ENCODE measurements at places on chromosomes 11 and 22.

DNA sequence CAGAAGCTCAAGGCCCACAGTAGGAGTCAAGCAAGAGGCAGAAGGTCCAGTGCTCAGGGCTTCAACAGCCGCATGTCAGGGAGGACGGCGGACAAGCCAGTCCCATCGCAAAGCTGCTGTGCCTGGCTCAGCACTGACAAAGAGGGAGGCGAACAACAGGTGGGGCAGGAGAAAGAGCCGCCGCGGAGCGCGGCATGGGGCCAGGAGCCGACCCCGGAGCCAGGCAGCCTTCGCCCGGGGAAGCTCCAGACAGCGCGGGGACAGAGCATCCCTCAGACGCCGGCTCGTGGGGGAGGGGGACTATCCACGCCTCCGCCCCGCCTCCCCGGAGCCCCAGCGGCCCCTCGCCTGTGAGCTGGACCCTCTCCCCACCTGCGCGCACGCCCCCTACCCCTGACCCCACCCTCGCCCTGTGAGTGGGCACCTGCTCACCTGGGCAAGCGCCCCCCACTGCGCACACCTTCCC lies 369 bp downstream of the DHCR7 start:
- DNase-seq: peak; percentile 56

GRCh38 chr11:119612814-119613213 lies 116.2 kb downstream of the NECTIN1 start:
- DNase-seq: peak; percentile 39

GRCh38 chr11:61782841-61783240 lies 9.6 kb downstream of the TMEM258 start:
- no peak for DNase-seq

- no peak for DNase-seq
Observed at GRCh38 chr11:64265176-64266160, 14.1 kb downstream of the PLCB3 start.

DNA sequence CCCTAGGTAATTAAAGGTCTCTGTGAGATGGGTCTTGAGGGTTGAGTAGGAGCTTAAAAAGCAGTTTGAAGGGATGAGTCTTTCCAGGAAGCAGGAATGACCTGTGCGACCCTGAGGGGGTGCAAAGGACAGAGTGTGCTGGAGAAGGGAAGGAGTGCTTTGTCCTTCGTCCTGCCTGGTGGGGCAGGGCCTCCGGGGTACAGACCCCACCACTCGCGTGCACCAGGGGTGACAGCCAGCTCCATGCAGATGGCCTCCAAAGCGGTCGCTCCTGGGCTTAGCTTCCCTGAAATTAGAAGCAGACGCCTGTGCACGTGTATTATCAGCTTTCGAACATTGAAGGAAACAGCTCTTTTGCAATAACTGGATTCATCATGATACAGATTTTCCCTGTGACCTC lies 959.8 kb downstream of the BRD1 start:
- DNase-seq: no peak

GRCh38 chr11:3225826-3226750 lies 6.1 kb downstream of the MRGPRE start:
- no peak for DNase-seq

DNA sequence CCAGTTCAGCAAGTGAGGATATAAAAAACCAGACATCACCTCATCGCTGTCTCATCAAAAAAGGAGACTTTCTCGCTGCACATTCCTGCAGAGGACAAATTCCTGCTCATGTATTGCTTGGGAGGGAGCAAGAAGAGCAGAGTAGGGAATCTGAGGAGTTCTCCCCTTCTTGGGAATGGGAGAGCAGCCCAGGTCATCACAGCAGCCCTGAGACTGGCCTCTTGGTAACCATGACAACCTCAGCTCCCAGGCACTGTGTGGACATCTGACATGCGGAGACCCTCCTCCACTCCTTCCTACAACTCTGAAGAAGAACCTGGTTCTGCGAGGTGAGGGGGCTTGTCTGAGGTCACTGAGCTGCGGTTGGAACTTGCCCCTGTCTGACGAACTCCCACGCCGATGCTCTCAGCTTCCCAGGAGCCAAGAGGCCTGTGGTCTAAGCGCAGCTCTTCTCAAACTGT lies 17.9 kb downstream of the RFPL1 start:
- no peak for DNase-seq

DNA sequence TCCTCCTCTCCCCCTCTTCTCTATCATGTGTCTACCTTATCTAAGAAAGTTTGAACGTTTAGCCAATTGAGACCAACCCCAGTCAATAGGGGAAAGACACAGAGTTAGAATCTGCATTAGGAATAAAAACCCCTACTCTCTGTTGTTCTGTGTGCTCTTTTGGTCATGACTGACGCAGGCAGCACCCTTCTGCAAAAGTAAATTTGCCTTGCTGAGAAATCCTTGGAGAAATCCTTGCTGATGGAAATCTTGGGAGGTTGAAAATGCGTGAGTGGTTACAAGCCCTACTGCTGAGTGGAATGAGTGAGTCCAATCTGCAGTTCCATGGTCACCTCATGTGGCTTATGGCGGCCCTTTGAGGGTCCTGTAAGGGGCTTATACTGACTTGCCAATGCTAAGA lies 145.2 kb downstream of the AASDHPPT start:
- no peak for DNase-seq

GRCh38 chr11:9849389-9849788 lies 185.5 kb downstream of the SWAP70 start:
- DNase-seq: no peak

DNA sequence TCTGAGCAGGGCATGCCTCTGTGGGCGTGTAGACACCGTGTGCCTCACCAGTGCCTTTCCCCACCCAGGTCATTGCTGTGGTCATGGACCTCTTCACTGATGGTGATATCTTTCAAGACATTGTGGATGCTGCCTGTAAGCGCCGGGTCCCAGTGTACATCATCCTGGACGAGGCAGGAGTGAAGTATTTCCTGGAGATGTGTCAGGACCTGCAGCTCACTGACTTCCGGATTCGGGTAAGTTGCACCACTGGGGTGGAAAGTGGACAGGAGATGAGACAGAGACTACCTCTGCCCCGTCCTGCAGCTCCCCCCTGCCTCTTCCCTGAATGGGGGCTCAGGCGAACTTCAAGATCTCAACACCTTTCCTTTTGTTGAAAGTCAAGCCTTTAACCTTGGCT lies 24.3 kb downstream of the FAM83F start:
- no peak for DNase-seq

DNA sequence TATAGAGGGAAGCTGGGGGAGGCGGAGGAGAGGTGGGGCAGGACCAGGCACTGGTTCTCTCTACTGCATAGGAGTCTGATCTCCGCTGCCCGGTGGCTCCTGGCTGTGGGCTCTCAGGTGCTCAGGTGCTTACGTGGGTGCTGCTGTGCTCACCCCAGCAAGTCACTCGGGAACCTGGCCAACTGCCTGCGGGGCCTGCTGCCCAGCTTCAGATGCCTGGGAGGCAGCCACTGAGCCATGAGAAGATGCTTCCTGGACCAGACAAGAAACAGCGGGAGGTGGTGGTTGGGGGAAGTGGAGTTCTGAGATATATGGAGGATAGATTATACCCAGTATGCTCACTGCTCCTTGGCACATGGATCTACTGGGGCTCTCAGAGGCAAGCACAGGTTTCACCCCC lies 1303.4 kb downstream of the TBC1D22A start:
- peak; percentile 24 for DNase-seq

- no peak for DNase-seq
Observed at GRCh38 chr11:102497061-102497460, 33.5 kb downstream of the MMP7 start.

GRCh38 chr11:17244046-17244445 lies 32.5 kb upstream of the NUCB2 start:
- no peak for DNase-seq

GRCh38 chr22:38433871-38434270 lies 21.1 kb downstream of the KCNJ4 start:
- DNase-seq: no peak

GRCh38 chr11:117457835-117458234 lies 130.2 kb downstream of the CEP164 start:
- DNase-seq: peak; percentile 40

- no peak for DNase-seq
Observed at GRCh38 chr11:64918017-64918416, 1.0 kb upstream of the ATG2A start.

DNA sequence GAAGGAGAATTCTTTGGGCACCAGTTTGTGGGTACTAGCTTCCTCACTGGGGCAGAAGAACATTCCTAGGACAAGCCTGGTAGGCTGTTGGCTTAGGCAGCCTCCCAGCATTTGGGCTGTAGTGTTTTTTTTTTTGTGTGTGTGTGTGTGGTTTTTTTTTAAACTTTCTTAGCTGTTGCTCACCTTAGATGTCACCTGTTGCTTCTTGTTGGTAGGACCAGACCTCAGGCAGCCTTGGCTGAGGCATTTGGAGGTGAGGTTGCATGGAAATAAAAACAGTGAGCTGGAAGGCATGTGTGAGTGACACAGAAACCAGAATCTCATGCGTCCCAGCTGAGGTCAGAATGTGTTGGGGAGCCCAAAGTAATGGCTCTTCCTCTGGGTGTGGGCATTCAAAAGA lies 21.3 kb downstream of the AMPD3 start:
- no peak for DNase-seq

DNA sequence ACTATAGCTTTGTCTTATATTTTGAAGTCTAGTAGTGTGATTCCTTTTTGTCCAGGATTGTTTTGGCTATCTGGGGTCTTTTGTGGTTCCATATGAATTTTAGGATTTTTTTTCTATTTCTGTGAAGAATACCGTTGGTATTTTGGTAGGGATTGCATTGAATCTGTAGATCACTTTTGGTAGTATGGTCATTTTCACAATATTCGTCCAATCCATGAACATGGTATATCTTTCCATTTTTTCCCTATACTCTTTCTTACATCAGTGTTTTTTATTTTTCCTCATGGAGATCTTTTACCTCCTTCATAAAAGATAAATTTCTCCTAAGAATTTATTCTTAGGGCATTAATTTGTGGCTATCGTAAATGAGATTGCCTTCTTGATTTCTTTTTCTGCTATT lies 29.1 kb downstream of the MADD start:
- no peak for DNase-seq

DNA sequence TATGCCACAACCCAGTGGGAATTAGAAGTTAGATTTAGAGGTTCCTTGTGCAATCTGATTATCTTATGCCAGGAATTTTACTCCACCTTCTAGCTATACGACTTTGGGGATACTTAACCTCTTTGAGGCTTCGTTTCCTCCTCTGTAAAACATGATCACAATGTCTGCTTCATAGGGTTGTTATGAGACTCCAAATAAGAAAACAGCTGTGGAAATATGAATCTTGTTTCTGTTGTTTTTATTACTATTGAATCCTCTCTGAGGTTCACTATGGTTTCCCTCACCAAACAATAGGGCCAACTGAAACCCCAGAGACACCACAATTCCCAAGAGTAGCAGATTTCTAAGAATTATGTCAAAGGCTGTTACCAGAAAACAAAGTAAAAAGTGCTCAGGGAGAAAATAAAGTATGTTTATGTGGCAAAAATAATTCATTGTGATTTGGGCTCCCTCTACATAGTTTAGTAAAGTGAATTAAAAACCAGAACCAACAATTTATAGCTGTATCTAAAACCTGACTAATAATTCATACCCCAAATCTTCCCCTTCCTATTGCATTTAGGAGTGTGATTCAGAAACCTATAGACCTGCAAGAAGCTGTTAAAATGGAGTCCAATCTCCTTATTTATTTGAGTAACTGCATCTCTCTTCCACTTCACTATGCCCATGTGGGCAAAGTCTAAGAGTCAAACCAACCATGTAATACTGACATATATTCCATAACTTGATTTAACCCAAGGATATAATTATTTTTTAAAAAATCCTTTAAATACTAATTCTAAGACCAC lies 38.4 kb downstream of the AMBRA1 start:
- DNase-seq: no peak

DNA sequence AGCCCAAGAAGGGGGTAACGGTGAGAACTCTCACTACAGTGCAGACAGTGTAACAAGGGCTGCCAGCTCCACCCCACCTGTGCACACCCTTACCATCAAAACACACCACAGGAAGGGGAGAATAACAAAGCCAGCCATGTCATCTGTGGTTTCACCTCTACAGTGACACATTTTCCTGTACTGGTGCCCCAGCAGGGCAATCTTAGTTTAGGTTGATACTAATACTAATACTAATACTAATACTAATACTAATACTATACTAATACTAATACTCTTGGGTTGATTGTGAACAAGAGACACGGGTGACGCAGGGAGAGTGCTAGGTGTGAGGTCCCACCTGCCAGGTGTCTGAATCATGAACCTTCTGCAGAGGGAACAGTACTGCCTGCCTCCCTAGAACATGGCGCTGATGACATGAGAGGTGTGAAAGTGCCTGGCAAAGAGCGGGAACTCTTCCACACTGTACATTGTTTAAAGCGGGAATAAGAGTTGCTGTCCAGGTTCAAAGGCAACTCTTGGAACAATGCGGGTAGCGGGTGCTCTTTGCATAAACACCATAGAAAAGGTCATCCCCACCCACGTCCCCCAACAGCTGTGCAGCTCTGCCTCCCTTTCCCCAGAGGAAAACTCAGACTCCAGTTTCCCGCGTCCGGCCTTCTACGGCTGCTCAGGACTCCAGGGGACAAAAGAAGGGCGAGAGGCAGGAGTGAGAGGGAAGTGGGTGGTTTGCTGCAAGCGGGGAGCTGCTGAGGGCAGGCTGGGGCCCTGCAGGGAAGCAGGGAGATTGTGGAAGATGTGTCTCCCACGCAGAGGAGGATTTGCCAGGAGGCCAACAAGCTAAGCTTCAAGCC lies 25.0 kb upstream of the TMPRSS4 start:
- no peak for DNase-seq

GRCh38 chr11:7592711-7593110 lies 78.9 kb downstream of the PPFIBP2 start:
- DNase-seq: no peak

DNA sequence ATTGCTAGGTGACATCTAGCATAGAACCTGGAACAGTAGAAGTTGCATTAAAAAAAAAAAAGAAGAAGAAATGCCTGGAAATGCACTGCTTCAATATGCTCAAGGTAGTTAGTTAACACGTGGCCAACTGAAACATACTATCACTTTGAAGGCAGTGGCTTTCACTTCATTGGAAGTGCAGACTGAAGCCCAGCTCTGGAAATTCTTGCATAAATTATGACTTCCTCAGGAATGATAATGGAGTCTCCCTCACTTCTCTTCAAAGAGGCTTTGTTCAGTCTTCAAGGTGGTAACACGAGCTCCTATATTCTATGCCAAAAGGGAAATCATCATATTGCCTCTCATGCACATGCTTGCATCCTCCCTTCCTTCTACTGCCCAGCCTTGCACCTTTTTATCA lies 715.9 kb upstream of the API5 start:
- DNase-seq: no peak

DNA sequence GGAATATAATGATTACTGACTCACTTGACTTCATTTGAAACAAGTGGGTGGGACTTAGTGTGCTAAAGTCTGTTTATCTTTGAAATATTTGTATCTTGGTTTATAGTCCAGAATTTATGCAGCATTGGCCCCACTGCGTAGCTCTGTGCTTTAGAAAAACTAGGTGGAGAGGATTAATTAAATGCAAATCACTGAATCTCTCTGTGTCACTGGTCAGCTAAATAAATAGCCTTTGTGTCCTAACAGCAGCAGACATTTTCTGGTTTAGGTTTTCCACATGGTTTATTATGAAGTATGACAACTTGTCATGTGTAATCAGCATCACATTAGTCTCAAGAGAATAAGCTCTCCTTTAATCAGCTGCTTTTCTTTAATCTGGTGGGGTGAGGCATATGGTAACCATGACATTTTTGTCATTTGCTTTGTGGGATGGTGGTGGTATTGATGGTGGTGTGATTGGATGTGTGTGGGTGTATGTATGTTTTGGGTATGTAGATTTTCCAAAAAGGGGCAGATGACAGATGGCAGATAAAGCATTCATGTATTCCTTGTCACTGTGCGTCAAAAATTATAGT lies 33.9 kb downstream of the BCL2L13 start:
- peak; percentile 30 for DNase-seq
